Activated CD4-positive, alpha-beta T cell treated with anti-CD3 and anti-CD28 coated beads, Interleukin-2, amount 10 ng/mL, durations not matched to agents 7 days and 5 days (primary cell): ENCODE measurements at places on chromosomes 2 and 18.

DNA sequence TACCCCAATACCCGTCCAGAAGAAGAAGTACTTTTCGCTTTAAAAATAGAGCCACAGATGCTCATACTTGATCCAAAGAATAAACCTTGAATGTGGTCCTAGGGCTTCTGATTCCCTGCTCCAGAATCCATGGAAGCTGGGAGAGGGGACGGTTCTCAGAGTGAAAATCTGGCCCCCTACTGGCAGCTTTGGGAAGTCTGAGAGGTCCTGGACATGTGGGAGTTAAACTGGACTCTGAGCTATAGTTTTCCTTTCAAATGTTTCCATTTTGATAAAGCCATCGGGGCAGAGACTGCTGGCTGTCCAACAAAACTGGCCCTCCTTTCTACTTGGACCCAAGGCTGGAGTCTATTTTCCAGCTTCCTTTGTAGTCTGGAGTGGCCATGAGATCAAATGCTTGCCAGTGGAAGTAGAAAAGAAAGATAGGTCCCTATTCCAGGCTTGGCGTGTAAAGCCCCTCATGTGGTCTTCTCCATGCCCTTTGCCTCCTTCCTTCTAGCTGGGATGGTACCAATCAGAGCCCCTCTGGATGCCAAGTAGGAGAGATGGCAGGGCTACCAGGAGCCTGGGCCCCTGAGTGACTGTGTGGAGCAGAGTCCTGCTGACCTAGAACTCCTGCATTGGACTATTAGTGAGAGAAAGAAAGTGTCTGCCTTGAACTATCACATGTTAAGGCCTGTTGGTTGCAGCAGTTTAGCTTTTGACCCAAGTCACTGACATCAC is 37.7 kb upstream of the TBC1D8 start:
- no peak for DNase-seq

DNA sequence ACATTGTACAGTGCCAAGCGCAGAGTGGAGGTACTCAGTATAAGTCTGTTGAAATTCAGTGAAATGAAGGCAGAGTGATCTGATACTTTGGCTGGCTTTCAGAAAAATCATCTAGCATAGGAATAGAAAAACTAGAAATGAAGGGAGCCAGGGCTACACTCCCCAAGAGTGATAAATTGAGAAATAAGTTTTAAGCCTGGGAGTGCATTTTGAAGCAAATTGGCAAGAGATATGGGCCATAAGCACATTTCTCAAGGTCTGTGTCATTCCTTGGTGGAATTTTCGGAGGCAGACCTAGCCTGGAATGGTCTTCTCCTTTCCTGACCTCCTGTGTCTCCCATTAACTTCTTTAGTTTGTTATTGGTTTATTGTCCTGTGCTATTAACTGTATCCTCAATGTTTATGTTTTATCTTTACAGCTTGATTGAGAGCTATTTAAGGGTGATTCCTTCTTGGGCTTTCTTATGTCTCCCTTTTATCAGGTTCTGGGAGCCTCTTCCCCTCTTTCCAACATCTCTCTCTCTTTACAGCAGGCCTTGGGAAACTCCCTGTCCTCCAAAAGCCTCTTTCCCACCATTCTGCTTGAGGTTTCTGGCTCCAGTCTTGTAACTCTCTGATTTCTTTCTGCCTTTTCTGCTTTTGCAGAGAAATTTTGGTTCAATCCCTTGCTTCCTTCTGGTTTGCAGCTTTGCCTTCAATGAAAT is 649.5 kb downstream of the SLC4A3 start:
- DNase-seq: no peak

DNA sequence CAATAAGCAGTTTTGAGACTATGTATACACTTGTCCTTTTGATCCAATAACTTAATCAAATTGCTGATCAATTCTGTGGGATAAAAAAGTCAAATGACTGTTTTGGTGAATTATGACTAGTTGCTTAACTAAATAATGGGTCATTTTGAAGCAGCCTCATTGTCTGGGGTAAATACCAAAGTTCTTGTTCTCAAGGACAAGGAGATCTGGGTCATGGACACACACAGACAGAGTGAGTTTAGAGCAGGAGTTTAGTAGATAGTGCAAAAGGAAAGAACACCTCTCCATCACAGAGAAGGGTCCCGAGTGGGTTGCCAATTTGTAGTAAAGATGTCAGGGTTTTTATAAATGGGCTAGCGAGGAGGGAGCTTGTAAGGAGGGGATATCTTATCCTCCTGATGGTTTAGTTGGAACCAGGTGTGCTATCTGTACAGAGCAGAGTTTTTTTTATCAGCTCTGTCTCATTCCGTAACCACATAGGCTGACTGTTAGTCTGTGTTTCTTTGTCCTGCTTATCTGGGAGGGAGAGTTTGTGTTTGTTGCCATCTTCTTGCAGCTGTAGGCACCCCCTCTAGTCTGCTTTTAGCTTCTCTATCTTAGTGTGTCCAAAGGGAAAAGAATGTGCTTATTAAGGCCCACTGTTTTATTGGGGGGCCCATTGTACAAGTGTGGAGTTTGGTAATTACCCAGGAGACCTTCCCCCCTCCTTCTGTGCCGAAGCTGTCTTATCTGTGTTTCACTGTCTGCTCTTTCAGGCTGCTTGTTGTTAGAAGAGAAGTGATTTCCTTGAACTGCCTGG is 48.7 kb upstream of the C1GALT1C1L start:
- no peak for DNase-seq

- no peak for DNase-seq
Observed at GRCh38 chr2:151973901-151974199, 125.0 kb downstream of the CACNB4 start.
